Activated CD8-positive, alpha-beta memory T cell treated with anti-CD3 and anti-CD28 coated beads for 4 hours (primary cell): ENCODE measurements at places on chromosomes 1 and 21.

DNA sequence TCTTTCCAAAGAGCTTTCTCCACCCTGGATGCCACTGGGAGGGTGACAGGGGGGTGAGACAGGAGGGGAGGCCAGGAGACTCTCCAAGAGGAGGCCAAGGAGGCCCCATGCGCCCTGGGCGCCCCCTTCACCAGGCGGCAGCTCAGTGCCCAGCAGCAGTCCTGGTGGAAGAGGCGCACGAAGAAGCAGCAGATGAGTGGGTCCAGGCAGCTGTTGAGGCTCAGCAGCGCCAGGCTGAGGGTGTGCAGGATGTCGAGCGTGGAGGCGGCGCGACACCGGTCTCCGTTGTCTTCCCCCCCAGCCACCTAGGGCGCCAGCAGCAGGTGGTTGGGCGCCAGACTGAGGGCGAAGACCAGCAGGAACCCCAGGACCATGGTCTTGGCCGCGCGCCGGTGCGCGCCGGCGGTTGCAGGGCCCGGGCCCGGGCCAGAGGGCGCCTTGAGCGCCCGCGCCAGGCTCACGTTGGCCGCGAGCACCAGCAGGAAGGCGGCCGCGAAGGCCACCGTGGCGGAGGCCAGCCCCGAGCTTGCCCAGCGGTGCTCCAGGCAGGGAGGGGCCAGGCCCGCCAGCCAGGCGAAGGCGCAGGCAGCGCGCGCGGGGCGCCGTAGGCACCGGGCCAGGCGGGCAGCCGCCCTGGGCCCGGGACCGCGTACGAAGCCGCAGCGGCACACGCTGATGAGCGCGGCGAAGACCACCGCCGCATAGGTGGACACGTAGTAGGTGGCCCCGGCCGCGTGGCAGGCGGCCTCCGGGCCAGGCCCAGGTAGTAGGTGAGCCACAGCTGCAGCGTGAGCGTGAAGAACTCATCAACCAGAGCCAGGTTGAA, 8.6 kb downstream of the TMEM35B start:
- no peak for DNase-seq

DNA sequence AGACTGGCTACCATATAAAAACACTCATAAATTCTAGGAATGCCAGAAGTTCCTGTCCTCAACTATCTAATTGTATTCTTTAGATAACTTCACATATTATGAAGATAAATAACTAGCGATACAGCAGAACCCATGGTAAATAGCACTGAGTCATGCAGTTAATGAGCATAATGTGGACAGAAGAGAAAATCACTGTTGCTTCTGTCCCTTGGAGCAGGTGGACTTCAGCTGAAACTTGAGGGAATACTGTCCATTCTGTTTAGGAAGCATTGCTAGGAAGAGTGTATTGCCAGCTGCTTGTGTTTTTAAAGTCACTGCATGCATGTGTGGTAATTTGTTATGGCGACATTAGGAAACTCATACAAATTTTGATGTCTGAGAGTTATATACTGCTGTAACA, 854.4 kb downstream of the LTN1 start:
- DNase-seq = no peak

- no peak for DNase-seq
Measured at GRCh38 chr1:239795304-239795703, 296.4 kb upstream of the FMN2 start.

DNA sequence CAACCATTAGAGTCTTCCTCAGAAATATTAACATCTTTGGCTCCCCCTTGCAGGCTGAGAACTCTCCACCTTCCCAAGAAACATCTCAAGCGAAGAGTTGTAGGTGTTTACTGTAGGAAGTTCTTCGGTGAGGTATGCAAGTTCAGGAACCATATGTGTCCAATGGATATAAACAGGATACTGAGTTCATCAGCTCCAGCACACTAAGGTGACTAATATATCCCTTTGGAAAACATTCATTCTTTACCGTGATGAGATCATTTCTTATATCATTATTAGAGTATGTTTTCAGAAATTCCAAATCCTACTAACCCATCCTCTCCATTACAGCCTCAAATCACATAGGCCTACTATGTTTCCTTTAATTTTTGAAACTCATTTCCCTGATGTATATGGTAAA, 37.3 kb upstream of the PRMT6 start:
- DNase-seq = no peak

DNA sequence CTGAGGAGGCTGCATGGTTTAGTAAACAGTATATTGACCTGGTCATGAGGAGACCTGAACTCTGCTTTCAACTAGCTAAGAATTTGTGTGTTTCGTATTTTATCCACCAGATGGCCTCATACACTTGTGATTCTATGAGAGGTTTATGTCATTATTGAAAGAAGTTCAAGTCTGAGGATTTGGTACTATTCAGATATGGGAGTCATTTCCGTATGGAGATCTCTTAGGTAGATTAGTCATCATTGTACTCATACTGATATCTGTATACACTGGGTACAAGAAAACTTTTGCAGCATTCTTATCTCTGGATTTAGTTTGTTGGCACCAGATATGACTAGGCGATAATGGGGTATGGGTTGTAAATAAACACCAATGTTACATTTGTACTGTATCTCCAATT, 26.6 kb downstream of the ATF6 start:
- no peak for DNase-seq

- no peak for DNase-seq
Measured at GRCh38 chr21:42157606-42158310, 61.2 kb upstream of the ABCG1 start.

GRCh38 chr21:29302359-29302875, 3.7 kb downstream of the BACH1 start:
- no peak for DNase-seq

DNA sequence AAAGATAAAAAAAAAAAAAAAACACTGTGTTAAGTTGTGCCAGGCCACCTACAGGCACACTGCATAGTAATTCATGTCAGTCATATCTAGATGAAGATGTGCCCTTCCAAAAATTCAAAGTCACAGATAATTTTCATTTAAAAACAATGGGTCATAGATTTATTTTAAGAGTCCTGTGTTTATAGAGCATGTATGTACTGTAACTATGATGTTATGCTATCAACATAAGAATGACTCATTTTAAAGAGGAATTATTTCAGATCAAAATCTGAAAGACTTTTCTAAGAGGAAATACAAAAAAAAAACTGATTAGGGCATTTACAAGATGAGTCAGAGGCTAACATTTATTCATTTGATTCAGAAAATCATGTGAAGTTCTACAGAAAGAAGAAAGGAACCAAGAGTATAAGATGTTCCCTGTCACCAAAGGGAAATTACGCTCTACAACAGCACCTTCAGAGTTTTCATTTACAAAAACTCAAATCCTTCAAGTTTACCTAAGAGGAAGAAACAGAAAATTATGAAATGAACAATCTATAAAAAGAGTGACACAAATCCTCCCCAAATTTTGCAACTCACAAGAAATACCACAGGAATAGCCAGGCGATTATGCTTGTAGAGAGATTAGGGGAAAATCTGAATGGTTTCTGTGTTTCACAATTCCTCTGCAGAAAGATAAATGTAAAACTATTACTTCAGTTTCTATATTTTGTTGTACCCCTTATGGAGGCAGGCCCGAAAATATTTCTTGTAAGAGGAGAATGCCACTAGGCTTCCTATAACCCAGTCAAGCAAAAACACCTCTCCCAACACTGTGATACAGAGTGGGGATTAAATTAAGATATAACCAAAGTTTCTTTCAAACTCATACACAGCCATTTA, 13.8 kb downstream of the TP53BP2 start:
- no peak for DNase-seq

GRCh38 chr1:233102341-233102740, 151.9 kb downstream of the NTPCR start:
- no peak for DNase-seq

GRCh38 chr21:42567861-42568260, 54.2 kb downstream of the SLC37A1 start:
- DNase-seq = no peak

DNA sequence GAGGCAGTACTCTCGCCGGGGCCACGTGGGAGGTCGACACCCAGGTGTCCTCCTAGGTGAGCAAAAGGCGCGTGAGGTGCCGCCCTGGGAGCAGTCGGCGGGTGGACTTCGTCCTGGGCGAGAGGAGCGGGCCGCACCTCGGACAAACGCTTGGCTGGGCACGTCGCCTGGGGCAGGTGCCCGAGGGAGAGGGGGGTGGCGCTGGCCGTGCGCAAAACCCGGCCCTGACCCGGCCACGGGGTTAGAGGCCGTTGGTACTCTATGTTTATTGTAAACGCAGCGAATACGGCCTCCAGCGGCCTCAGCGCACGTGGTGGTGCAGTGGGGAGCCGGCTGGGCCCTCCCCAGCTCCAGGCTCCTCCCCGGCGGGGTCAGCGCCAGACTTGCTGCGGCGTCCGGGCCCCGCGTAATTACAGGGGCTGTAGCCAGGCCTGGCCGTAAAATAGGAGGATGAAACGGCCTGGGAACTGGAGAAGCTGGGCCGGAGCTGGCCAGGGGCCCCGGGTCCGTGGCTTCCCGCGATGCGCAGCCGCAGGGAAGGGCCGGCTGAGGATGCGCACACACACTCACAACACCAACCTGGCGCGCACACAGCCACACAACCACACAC, 1.6 kb upstream of the EFNA1 start:
- DNase-seq = no peak

- no peak for DNase-seq
Measured at GRCh38 chr1:98668733-98669132, 7.2 kb downstream of the SNX7 start.

DNA sequence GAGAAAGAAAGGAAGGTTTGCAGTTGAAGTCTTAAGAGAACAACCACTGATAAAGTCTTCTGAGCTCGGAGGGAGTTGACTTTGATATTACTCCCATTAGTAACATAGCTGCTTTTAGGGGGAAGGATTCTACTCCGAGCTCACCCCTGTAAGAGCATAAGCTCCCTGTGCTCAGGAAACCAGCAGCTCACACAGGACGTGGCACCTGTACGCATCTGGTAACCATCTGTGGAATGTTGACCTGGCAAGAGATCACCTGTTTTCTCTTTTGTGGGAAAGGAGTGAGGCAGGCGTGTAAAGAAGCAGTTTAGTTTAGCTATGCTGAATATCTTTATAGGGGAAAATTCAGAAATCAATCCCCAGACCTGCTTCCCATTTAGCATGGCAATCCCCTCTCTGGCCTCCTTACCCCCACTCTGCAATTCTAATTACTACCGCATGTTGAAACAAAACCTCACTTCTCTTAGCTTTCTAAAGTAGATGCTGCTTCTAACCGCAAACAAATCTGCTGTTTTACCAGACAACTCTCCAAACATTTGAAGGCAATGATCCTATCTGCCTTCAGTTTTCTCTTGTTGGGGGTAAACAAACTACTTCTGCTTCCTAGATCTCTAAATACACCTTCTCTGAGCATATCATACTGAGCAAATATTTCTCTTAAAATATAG, 121.8 kb upstream of the KCNK1 start:
- DNase-seq = no peak

DNA sequence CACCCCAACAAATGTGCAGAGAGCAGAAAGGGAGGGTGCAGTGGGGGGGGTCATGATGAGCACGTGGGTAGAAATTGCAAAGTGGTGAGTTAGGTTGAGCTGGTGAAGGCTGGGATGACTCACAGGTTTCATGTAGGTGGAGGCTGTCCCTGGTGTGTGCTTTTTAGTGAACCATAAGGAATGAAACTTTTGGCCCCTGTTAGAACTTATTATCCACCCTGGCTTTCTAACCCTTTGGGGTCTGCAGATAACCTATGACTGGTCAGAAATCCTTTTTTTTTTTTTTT, 46.9 kb downstream of the DOP1B start:
- DNase-seq = peak; percentile 10

- no peak for DNase-seq
Measured at GRCh38 chr1:33045246-33045645, 8.6 kb upstream of the AK2 start.

DNA sequence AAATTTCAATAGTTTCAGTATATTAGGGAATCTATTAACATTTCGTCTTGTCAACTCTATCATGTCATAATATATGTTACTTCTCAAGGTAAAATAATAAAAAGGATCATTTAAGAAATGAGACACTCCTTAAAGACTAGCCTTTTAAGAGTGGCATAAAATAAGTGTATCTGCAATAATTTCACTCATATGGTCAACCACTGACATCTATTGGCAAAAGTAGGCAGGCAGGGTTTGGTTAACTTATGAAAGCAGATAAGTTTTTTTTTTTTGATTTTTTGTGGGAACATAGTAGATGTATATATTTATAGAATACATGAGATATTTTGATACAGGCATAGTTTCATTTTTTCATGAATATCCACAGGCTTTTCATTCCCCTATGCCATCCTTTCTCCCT, 5.5 kb upstream of the RGS21 start:
- no peak for DNase-seq

DNA sequence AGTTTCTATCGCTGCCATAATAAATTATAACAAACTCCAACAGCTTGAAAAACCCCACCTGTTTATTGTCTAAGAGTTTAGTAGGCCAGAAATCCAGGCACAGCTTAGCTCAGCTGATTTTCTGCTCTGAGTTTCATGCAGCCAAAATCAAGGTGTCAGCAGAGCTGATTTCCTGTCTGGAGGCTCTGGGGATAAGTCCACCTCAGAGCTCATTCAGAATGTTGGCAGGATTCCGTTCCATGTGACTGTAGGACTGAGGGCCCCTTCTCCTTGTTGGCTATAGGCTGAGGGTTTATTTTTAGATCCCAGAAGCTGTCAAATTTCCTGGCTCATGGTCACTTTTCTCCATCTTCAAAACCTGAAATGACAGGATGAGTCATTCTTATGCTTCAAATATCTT, 91.6 kb upstream of the CHODL start:
- no peak for DNase-seq

DNA sequence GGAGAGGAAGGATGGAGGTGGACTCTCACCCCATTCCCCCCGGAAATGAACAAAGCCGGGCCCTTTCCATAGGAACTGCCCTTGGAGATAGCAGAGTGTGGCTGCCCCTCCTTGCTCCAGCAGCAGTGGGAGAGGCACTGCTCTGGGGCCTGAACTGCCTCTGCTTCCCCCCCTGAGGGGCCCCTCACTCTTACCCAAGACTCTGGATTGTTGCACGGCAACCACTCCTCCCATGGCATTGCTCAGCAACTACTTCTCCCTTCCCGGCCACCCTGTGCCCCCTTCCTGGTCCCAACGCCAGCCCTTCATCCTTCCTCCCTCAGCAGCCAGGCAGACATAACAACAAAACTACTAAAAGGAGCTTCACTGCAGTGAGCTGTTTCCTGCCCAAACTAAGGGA, 3.0 kb upstream of the ACKR1 start:
- no peak for DNase-seq

DNA sequence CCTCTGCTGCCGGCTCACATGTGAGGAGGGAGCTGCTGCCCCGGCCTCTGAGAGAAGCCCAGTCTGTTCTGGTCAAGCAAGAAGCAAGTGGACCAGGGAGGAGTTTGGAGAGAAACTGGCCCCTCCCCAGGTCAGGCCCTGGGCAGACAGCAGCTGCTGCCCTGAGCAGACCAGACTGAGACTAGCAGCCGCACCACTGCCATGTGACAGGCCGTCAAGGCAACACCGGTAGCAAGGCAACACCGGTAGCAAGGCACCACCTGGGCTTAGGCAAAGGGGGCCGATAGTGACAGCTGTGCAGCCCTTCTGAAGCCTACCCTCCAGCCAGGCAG, 50.3 kb downstream of the ARHGEF16 start:
- DNase-seq = no peak

GRCh38 chr1:101748077-101748476, 248.6 kb downstream of the OLFM3 start:
- DNase-seq = no peak
